Lower lobe of right lung (tissue), 2 donors: ENCODE measurements at places on chromosomes 11 and 22.

- DNase-seq = peak; percentile 98
These were observed at the start of the genes RPL27A and TRIM66 for GRCh38 chr11:8682303-8683114. RPL27A (plus strand) TSS chr11:8682792; CDS start chr11:8682814, 22 bp downstream. TRIM66 (minus strand) TSS chr11:8682665; CDS start chr11:8672274, 10,391 bp downstream.

GRCh38 chr11:60701469-60701818, 2.0 kb downstream of the MS4A8 start:
- no peak for DNase-seq

DNA sequence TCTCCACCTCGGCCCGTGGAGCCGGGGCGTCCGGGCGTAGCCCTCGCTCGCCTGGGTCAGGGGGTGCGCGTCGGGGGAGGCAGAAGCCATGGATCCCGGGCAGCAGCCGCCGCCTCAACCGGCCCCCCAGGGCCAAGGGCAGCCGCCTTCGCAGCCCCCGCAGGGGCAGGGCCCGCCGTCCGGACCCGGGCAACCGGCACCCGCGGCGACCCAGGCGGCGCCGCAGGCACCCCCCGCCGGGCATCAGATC, 439 bp downstream of the YAP1 start:
- no peak for DNase-seq

GRCh38 chr11:46322759-46323158, 24.5 kb upstream of the DGKZ start:
- DNase-seq = no peak

DNA sequence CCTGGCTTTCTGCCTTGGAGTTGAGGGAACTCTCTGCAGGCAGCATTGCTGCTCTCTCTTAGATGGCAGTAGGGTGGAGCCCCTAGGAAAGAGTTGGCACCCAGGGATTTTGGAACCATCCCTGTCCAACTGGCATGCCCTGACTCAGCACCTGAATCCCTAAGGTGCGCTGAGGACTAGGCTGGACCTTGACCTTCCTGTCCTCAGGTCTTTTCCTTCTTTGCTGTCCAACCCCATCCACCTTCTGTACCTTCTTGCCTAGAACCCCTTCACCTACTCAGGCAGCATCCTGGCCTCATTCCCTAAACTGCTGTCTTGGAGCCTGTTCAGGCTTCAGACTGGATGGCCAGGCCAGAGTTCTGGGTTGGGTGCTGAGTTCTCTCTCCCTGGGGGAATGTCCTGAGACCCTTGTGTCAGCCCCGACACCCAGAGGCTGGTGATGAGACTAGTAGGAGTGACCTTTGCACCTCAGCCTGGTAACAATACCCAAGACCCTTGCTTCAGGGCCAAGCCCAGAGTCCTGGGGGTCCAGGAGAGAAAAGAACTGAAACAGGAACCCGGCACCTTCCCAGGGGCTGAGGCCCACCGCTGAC, 2.5 kb upstream of the POLD4 start:
- no peak for DNase-seq

DNA sequence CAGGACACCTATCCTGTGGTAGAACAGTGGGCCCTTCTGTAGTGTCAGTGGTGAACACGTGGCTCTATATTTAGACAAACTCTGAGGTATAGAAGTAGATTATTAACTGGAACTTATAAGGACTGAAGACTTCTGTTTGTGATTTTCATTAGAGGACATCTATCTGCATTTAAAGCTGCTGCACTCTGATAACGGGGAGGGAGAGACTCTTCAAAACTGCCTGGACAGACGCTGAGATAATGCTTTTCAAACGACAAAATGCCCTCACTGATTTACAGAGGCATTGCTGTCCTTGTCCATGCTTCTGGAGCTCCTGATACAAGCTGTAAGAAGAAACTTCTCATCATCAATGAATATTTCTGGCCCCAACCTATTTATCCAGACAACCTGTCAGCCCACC, 425.2 kb downstream of the OPCML start:
- DNase-seq = no peak

DNA sequence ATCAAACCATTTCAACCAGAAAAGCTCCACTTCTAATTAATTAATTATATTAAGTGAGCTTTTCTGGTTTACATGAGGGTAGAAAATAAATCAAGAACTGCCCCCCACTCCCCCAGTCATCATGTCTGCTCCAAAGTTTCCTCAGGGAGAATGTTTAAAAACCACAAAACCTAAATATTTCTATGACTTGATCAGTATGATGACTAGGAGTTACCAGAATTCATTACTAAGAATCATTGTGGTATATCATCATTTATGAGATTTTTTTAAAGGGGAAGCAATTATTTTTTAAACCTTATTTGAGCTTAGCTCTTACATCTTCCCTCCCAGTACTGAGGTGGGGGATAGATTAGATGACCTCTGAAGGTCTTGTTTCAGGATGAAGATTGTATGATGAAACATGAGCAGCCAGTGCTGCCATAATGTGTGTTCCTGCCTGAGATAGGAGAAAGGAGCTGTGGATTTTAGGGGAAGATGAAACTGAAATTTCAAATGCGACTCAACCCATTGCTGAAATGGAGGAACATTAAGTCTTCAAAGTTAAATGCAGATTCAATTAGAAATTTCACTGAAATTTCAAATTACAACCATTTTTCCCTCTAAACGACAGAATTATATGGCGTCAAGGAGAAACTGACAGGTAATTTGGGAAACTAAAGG, 401.3 kb upstream of the CADM1 start:
- no peak for DNase-seq
